ENCODE measurements at places on chromosomes 6 and 20. TPM values are rescaled to one million over a fixed set of nuclear protein-coding genes. Genes with fewer than 3 reads are reported as not detected.

- H3K4me1 ChIP-seq: no peaks in the 10 kb centered on the region
- no peak overlapping the region for H3K27ac ChIP-seq
- no peak for DNase-seq
- H3K4me3 ChIP-seq: no peak overlapping the region
Measured at GRCh38 chr20:47672886-47673670, 112.2 kb downstream of the SULF2 start.

DNA sequence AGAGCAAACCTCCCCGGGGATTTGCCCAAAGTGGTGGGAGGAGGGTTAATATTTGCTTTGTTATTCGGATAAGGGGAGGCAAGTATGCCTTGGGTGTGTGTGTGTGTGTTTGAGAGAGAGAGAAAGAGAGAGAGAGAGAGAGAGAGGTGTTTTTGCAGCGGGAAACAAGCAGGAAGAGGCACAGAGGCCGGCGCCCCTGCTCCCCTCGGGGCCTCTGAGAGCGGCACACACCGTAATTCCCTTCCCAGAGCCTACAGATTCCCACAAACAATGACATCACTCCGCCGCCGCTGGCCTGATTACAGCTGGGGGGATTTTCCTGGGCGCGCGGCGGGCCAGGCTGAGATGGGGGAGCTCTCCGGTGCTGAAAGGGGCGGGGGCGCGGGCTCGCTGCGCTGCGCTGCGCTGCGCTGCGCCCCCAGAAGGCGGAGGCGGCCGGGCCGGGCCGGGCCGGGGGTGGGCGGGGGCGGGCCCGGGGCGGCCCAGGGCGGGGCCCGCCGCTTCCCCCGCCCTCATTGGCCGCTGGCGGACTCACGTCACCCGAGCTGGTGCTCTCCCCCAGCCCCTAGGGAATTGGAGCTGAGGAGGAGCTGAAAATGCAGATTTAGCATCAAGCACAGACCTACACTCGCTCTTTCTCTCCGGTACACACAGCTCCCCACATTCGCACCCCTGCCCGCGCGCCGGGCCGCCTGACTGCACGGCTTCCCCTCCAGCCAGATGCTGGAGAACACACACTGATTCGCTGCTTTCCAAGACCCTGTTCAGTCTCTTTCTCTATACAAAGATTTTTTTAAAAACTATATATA lies at the start of gene PCSK2:
Gene PCSK2, plus strand, starts transcription at position 631 of the 809 bp plus-strand sequence. CDS start 266 bp downstream, outside the sequence.
- peaks cover 1% of the 10 kb centered on the region for H3K36me3 ChIP-seq
- H3K27ac ChIP-seq: no peak within 1 kb of the TSS
- H3K27me3 ChIP-seq: peaks cover 49% of the 10 kb centered on the region
- DNase-seq: no peak
- H3K4me1 ChIP-seq: no peaks in the 10 kb centered on the region

DNA sequence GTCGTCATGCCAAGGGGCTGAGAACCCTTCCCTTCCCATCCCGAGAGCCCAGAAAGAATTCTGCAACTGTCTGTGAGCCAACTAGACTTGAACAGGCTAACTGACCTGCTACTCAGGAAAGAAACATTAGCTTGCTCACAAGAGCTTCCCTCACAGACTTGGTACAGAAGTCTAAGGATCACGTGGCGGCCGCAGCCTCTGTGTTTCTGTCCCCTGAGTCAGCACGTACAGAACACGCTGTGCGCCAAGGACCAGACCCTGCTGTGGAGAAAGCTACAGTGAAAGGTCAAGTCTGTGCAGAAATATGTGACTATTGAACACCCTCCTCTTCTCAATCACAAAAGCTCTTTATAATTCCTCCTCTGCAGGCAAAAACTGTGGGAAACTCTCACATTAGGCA lies 151.3 kb upstream of the QKI start:
- H3K27ac ChIP-seq: no peak overlapping the region
- H3K4me1 ChIP-seq: no peaks in the 10 kb centered on the region
- DNase-seq: no peak
- no peaks in the 10 kb centered on the region for H3K27me3 ChIP-seq

GRCh38 chr6:125537090-125537489 lies 212.3 kb upstream of the HEY2 start:
- H3K4me1 ChIP-seq: peaks cover 2% of the 10 kb centered on the region
- no peak overlapping the region for H3K27ac ChIP-seq
- H3K36me3 ChIP-seq: no peaks in the 10 kb centered on the region
- peaks cover 41% of the 10 kb centered on the region for H3K27me3 ChIP-seq

GRCh38 chr20:10513931-10514575 lies 78.9 kb downstream of the SLX4IP start:
- H3K36me3 ChIP-seq: peaks cover 12% of the 10 kb centered on the region
- H3K27me3 ChIP-seq: no peaks in the 10 kb centered on the region
- no peak for DNase-seq
- no peak overlapping the region for H3K4me3 ChIP-seq
- H3K4me1 ChIP-seq: peaks cover 51% of the 10 kb centered on the region
- H3K27ac ChIP-seq: no peak overlapping the region

GRCh38 chr20:17935761-17936160 lies 32.8 kb downstream of the SNX5 start:
- no peaks in the 10 kb centered on the region for H3K27me3 ChIP-seq
- no peak for DNase-seq
- H3K36me3 ChIP-seq: no peaks in the 10 kb centered on the region
- H3K4me1 ChIP-seq: peaks cover 21% of the 10 kb centered on the region
- H3K4me3 ChIP-seq: no peak overlapping the region

DNA sequence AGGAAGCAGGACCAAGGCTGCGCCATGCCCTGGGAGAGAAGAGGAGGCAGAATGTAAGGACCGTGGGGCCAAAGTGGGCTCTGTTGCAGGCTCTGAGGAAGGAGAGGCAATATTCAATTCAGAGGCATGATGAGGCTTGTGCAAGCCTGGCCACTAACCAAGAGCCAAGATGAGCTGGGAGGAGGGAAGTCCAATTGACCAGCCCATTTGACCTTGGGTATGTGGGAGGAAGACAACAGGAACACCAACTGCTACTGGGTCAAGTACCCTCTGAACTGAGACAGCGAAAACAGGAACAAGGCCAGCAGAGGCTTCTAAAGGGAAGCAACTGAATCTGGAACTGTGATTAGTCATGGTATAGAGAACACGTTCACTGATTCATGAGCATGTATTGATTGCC lies 779.6 kb downstream of the MAFB start:
- H3K27ac ChIP-seq: no peak overlapping the region
- no peaks in the 10 kb centered on the region for H3K36me3 ChIP-seq
- H3K27me3 ChIP-seq: no peaks in the 10 kb centered on the region
- H3K4me3 ChIP-seq: no peak overlapping the region
- DNase-seq: no peak

DNA sequence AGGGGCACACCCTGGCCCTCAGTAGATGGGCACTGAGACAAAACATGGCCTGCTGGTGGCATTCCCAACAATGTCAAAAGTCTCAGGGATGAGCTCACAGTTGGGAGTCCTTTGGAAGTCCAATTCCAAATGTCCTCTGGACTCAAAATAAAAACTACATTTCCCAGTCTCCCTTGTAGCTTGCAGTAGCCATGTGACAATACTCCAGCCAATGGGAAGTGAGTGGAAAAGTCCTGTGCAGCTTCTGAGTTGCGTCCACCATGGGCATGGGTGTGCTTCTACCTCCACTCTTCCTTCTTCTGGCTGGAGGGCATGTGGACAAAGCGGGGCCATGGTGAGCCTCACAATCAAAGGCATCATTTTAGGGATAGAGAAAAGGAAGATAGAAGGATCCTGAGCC lies 5.8 kb upstream of the ADAM33 start:
- H3K36me3 ChIP-seq: no peaks in the 10 kb centered on the region
- no peaks in the 10 kb centered on the region for H3K4me1 ChIP-seq
- H3K27ac ChIP-seq: no peak overlapping the region
- DNase-seq: no peak
- peaks cover 33% of the 10 kb centered on the region for H3K27me3 ChIP-seq
- H3K4me3 ChIP-seq: no peak overlapping the region

DNA sequence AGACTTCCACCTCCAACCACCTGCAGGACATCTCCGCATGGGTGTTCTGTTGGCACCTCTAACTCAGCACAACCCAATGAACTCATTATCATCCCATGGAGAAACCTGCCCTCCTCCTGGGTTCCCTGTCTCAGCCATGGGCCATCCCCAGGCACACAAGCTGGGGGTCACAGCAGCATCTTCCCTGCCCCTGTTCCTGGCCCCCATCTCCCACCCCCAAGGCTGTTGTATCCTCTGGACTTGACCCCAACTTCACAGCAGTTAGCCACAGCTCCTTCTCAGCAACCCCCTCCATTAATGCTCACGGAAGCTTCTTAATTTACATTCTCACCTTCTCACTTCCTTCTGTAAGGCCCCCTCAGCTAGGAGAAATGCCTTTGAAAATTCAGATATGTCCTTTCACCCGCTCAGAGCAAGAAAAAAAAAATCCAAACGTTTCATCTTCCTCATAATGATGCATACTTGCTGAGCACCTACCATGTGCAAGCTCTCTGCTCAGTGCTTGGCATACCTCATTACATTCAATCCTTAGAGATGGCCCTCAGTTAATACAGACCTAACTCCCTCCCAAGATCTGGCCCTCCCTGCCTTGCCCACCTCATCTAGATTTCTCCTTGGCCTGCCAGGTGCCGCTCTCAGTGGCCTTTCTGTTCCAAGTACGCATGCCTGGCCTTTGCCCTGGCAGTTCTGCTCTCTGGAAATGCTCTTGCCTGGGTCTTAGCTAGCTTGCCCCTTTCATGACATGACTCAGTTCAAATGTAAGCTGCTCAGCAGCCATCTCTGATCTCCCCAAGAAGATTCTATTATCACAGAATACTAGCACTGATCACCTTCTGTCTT lies 2.5 kb upstream of the NELFCD start:
- H3K27ac ChIP-seq: no peak overlapping the region
- peaks cover 14% of the 10 kb centered on the region for H3K36me3 ChIP-seq
- H3K4me1 ChIP-seq: peaks cover 21% of the 10 kb centered on the region
- H3K27me3 ChIP-seq: no peaks in the 10 kb centered on the region
- no peak for DNase-seq

- peaks cover 8% of the 10 kb centered on the region for H3K36me3 ChIP-seq
- peaks cover 8% of the 10 kb centered on the region for H3K4me1 ChIP-seq
- no peaks in the 10 kb centered on the region for H3K27me3 ChIP-seq
- no peak overlapping the region for H3K27ac ChIP-seq
Measured at GRCh38 chr6:7241160-7241559, 71.8 kb downstream of the SSR1 start.

GRCh38 chr6:112429226-112429625 lies 82.1 kb downstream of the RFPL4B start:
- no peak overlapping the region for H3K4me3 ChIP-seq
- H3K36me3 ChIP-seq: no peaks in the 10 kb centered on the region
- no peak for DNase-seq
- H3K27ac ChIP-seq: no peak overlapping the region

GRCh38 chr6:43717822-43718221 lies 30.2 kb upstream of the MRPS18A start:
- H3K4me3 ChIP-seq: no peak overlapping the region
- no peak overlapping the region for H3K27ac ChIP-seq
- no peaks in the 10 kb centered on the region for H3K4me1 ChIP-seq
- DNase-seq: no peak

DNA sequence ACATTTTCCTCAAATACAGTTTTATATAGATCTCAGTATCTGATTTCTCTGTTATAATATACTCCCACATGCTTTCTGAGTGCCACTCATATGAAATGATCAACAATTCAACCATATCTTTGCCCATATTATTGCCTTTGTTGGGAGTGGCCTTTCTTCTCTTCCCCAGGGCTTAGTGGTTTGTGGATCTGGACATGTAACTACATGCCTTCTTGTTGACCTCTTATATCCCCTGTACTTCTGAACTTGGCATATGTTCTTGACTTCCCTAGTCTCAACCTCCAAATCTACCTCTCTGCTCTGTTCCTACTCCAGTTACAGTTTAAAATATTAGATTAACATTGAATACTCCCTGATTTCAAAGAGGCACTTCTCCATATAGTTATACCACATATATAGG lies 34.3 kb upstream of the PRIM2 start:
- no peak overlapping the region for H3K27ac ChIP-seq
- peaks cover 25% of the 10 kb centered on the region for H3K27me3 ChIP-seq
- DNase-seq: no peak
- H3K36me3 ChIP-seq: no peaks in the 10 kb centered on the region
- H3K4me3 ChIP-seq: no peak overlapping the region

DNA sequence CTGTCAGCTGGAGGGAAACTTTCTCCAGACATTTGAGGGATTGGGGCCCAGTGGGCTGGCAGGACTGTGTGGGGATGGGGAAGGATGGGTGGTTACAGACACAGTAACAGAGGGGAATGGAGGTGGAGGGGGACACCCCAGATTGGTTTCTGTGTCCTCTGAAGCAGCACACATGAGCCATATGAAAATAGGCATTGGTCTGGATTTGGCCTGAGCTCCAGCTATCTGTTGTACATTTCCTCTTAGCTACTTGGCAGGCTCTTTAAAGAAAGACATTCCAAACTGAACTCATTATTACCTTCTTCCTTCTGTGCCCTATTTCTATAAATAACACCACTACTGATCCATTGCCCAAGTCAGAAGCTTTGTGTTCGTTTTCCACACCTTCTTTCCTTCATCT lies 72.0 kb upstream of the PRL start:
- H3K27me3 ChIP-seq: no peaks in the 10 kb centered on the region
- H3K27ac ChIP-seq: no peak overlapping the region
- no peaks in the 10 kb centered on the region for H3K36me3 ChIP-seq
- no peak for DNase-seq
- H3K4me1 ChIP-seq: no peaks in the 10 kb centered on the region

GRCh38 chr6:31351401-31352309 lies 5.3 kb downstream of the HLA-B start:
- no peak overlapping the region for H3K4me3 ChIP-seq
- H3K27ac ChIP-seq: peak overlapping the region; percentile 61

DNA sequence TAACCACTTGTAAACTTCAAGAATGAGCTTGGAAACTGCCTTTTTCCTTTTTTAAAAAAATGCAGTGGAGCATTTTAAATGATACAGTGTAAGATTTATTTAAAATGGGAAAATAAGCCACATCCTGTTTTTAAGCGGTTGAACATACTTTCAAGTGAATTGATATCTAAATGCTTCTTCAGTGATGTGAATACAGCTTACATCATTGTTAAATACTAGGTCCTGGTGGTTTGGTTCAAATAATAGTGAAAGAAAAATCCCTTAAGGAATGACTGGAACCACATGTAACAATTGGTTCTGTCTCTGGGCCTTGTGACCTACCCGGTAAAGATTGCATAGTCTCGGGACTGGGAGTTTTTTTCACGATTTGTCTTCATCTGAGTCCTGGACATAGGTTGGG lies 44.2 kb downstream of the BMP6 start:
- no peak overlapping the region for H3K27ac ChIP-seq
- DNase-seq: no peak
- H3K4me1 ChIP-seq: no peaks in the 10 kb centered on the region
- no peaks in the 10 kb centered on the region for H3K36me3 ChIP-seq
- H3K4me3 ChIP-seq: no peak overlapping the region
- H3K27me3 ChIP-seq: peaks cover 4% of the 10 kb centered on the region

Gene BPI
- total RNA-seq: not detected

Gene TCP11
- total RNA-seq: not detected

Gene CABLES2
- 16.5 TPM for total RNA-seq

Gene GTSF1L
- total RNA-seq: 0.28 TPM

Gene TFAP2D
- total RNA-seq: not detected

Gene SLC17A9
- 34.1 TPM for total RNA-seq

Gene SLX4IP
- total RNA-seq: 6.1 TPM

Gene GLP1R
- total RNA-seq: not detected

Gene NOX3
- total RNA-seq: not detected

Measured in activated CD8-positive, alpha-beta memory T cell treated with anti-CD3 and anti-CD28 coated beads, Interleukin-2, amount 10 ng/mL, durations not matched to agents 7 days and 5 days (primary cell).